Mucosa of gallbladder (tissue), 1 donor: ENCODE measurements at places on chromosomes 3 and 15. TPM values are rescaled to one million over a fixed set of nuclear protein-coding genes. Genes with fewer than 3 reads are reported as not detected.

Gene IGDCC3
- 0.69 TPM for total RNA-seq

Gene CNTN3
- 10.8 TPM for total RNA-seq

Gene CCR4
- total RNA-seq, result 0.49 TPM

Gene C3orf22
- total RNA-seq, result not detected

Gene ACTC1
- 40.5 TPM for total RNA-seq

Gene CRABP1
- total RNA-seq, result 1.4 TPM

Gene CPNE9
- total RNA-seq, result 0.37 TPM

Gene GREM1
- total RNA-seq, result 293 TPM

Gene TMCO5A
- total RNA-seq, result 0.14 TPM

Gene KNSTRN
- total RNA-seq, result 12.2 TPM

Gene ZIC1
- 0.06 TPM for total RNA-seq

Gene WDR76
- total RNA-seq, result 3.0 TPM

Gene PLA2G4F
- 3.2 TPM for total RNA-seq

Gene CEMIP
- total RNA-seq, result 1.6 TPM

Gene ARGFX
- not detected for total RNA-seq
